ENCODE measurements at places on chromosomes 5 and 9.
A peak's percentile ranks its signal among the peaks of the same experiment; 100 is the strongest.

GRCh38 chr9:82148426-82148810, 159.8 kb downstream of the SPATA31D1 start:
- DNase-seq: no peak

DNA sequence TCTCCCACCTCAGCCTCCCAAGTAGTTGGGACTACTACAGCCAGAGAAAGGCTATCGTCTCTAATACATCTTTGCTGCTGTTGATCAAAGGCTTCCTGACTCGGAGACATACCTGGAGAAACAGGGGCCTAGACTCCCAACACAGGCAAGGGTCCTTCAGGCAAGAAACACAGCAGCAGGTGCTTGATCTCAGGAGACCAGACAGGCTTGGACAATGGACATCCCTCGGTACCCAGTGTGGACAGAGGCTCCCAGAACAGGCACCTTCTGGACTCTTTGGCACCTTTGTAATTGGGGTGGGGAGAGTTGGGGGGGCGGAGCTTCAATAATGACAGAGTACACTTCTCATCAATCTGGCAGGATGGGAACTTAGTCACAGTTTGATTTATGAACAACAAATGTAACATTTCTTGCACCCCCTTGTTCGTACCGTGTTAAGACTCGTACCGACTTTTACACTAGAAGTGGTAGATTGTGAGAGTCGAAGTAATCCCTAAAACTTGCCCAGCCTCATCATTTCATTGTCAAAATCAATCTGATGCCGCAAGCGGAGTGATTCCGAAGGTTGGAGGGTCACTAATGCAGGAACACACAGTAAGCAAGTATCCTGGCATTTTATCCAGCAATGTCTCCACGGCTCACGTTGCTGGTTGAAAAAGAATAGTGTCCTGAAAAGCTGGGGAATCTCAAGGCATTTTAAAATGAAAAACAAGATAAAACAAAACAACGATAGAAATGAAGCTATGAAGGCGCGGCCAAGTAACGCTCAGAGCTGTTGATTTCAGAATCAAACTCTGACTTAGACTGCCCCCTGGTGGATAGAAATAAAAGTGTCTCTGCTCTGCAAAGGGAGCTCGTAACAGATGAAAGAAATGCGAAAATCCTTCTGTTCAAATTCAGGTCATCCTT, 46.4 kb upstream of the STK32A start:
- peak; percentile 28 for DNase-seq

DNA sequence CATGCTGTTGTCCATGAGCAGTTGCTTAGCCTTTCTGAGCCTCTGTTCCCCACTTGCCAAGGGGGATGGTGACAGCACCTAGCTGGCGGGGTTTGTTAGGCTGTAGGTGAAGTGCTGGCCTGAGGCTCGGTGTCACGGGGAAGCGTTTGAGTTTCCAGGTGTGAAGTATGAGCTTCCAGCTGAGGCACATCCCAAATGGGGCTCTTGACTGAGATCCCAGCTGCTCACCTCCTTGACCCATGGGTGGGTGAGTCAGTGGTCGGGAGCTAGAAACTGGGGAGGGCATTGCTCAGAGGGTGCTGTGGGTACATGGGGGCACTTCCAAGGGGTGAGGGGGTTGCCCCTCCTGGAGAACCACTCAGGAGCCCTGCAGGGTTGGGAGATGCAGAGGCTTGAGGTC, 26.4 kb upstream of the RNF130 start:
- no peak for DNase-seq

GRCh38 chr5:10761933-10762775, 1.1 kb upstream of the DAP start:
- DNase-seq: no peak

DNA sequence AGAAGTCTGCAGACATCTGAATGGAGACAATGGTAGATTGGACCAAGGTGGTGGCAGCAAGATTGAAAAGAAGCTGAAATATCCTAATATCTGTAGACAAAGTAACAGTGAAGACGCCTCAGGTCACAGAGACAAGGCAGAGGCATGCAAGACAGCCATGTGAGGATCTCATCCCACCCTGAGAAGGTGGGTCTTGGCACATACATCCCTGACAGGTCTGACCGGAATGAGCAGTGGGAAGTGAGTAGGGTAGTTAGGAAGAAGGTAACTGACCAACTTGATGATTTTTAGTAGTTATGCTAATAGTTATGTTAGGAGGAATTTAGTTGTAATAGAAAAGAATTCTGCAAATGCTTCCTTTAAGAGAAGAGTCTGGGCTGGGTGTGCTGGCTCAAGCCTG, 229.6 kb downstream of the NDUFS4 start:
- no peak for DNase-seq

GRCh38 chr5:10289353-10289752, 18.3 kb downstream of the CMBL start:
- no peak for DNase-seq

GRCh38 chr9:18274693-18275092, 199.3 kb upstream of the ADAMTSL1 start:
- no peak for DNase-seq

DNA sequence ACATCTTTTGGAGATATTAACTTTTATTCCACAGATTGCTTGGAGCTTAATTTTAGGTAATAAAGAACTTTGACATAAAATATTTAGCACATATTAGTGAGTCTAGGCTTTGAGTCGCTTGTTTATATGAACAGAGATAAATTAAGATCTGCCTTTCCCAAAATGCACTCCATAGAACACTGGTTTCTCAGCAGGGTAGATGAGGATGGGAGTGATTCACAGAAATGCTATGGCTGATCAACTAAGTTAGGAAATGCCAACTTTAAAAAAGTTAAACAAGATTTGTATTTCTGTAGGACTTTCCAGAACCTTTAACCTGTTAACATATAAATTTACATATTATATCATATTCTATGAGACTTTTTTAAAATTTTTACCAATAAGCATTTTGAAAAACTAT, 65.2 kb downstream of the STARD4 start:
- no peak for DNase-seq

DNA sequence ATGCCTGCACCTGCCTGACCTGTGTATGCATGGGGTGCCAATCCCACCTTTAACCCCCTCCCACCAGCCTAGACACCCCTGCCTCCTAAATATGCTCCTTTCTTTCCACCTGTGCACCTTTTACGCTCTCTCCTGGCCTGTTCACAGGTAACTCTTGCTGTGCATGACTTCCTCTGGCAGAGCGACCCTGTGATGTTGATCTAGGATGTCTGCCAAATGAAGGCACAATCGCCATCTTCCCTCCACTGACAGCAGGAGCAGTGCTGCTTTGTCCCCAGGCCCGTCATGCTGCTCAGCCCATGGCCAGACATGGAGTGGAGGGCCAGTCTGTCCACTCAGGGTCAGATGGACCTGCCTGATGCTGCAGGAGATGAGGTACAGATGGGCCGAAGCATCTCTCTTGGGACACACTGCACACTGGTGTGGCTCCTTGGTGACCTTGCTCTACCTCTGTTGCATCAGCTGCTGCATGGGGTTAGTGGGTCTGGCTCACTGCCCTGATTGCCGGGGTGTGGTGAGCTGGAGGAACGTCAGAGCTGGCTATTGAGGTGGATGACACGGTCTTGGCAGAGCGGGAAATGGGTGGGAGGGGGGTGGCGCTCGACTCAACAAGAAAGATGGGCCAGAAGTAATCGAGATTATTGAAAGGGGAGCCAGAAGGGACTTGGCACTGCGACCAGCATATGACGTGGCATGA, 101.7 kb upstream of the PITX1 start:
- DNase-seq: no peak

DNA sequence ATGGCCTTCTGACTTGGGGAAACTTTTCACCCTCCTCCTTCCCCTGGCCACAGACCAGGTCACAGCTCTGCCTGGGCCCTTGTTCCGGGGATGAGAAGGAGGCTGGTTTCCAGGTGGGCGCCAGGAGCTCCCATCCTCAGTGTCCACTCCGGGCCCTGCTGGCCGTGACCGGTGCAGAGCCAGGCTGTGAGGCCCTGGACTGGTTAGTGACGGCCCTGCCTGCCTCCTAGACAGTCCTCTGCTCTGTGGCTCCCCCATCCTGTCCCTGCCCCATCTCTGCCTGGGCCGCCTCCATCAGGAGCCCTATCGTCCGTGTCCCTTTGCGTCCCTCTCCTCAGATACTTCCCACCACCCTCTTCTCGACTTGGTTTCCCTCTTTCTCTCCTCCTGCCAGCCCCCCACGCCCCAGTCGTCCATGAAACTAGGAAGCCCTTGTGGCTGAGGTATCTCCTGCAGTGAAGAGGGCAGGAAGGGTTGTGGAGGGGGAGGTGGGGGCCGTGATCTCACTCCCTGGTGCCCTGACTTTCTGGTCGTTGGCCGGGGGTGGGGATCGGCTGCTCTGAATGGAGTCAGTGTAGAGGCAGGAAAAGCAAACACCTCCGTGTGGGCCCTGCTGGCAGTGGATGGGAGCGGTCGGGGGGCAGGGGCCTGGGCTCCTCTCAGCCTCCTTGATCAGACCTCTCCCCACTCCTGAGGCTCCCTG, 15.4 kb upstream of the CERCAM start:
- DNase-seq: no peak

GRCh38 chr5:116315531-116315930, 230.7 kb downstream of the COMMD10 start:
- no peak for DNase-seq

Measured in stimulated activated CD4-positive, alpha-beta T cell treated with anti-CD3 and anti-CD28 coated beads, Interleukin-2, amount 100 ng/mL, for 48 hours (primary cell).